ENCODE measurements at places on chromosomes 16 and 17.

GRCh38 chr17:19347323-19348080, 15.0 kb downstream of the B9D1 start:
- DNase-seq: no peak

DNA sequence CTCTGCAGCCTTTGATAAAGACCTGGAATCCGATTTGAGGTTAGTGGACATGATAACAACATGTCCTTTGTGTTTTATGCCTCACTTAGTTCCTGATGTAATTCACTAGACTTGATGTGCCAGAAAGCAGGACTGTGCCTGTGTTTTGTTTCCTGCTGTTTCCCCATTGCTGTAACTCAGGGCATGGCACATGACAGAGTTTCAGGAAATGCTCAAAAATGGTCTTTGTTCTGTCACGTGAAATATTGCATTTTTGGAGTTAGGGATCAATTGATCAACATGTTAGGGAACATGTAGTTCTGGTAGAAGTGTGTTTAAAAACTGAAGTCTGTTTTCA, 32.8 kb downstream of the DHX38 start:
- DNase-seq: no peak

DNA sequence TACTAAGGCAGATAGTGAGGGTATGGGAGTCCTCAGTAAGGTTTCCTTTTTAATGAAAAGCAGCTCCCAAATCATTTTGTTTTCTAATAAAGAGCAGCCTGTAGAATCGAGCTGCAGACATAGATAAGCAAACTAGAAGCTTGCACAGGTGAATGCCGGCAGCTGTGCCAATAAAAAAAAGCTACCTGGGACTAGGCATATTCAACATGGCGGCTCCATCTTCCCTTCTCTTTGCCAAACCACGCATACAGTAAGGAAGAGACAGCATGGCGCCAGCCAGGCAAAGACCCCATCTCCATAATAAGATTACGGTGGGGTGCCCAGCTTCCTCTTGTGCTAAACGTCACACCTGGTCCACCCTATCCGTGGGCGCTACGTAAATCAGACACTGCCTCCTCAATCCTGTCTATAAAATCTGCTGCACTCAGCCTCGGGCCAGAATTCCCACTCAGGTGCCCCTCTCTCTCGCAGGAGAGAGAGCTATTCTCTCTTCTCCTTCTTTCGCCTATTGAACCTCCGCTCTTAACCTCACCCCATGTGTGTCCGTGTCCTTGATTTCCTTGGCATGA, 92.7 kb upstream of the FA2H start:
- no peak for DNase-seq

GRCh38 chr16:86794216-86794864, 216.0 kb downstream of the FOXL1 start:
- no peak for DNase-seq

- no peak for DNase-seq
Observed at GRCh38 chr17:17794382-17794781, 42.4 kb downstream of the SREBF1 start.
